NCI-H774 (cell line): ENCODE measurements at places on chromosomes 6 and 20.

GRCh38 chr6:2744209-2744771 is 6.4 kb downstream of the MYLK4 start:
- DNase-seq, result peak; percentile 12

- DNase-seq, result no peak
Measured at GRCh38 chr6:113052506-113052905, 705.4 kb downstream of the RFPL4B start.

DNA sequence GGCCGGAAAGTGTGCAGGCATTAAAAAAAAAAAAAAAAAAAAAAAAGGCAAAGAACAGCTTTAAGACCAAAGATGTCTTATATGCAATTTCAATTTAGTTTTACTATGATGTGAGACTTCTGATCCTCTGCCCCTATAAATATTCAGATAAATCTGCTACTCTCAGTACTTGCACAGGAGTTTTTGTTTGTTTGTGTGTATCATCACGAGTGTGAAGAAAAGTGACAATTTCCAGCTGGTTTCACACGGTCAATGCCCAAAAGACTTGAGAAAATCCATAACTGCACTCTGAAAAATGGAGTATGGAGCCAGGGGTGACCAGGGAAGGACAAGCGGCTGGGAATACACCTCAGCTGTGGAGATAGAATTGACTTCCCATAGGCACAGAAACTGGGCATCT is 757.7 kb downstream of the C6orf118 start:
- DNase-seq, result no peak

DNA sequence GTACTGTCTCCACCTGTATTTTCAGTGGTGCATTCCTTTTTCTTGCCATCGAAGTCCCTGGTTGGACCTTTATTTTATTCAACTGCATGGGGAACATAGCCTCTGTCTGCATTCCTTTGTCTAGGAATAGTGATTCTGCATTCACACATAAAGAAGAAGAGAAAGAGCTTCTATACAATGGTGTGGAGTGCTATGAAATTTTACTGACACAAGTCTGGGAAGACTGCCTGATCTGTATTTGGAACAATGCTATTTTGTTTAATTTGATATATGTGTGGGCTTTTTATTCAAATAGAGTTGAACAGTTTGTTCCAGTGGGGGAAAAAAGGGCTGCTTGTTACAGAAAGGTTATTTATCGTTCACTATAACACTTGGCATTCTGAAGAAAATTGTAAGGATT is 375.7 kb upstream of the POU3F2 start:
- no peak for DNase-seq

DNA sequence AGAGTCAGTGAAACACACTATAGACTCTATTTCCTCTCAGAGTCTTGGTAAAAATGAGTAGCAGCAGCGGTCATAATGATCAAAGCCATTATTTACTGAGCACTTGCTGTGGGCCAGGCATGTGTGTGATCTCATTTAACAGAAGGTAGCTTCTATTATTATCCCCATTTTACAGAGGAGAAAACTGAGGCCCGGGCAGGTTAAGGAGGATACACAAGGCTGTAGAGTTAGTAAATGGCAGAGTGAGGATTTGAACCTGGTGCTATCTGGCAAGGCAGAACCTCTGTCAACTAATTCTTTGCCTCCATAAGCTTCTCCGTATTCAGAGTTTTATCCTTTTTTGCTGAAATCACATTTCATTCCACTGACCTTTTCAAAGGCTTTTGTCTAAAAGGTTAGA is 122.2 kb upstream of the SALL4 start:
- DNase-seq, result no peak

DNA sequence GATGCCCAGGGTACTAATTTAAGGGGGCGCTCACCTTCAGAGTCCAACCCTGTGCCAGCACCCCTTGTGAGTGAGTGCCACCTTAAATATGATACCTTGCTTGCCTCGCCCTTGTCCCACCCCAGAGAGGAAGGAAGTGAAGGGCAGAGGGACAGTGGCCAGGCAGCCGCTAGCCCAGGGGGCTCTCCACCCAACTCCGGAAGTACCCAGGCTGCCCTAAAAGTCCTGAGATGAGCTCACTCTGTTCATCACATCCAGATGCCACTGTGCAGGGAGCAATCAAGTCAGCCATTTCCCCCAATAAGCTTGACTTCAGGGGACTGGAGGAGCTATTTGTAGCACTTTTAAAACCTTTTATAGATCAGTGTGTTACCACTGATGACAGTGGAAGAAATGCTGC is 25.0 kb upstream of the STX16 start:
- DNase-seq, result no peak

DNA sequence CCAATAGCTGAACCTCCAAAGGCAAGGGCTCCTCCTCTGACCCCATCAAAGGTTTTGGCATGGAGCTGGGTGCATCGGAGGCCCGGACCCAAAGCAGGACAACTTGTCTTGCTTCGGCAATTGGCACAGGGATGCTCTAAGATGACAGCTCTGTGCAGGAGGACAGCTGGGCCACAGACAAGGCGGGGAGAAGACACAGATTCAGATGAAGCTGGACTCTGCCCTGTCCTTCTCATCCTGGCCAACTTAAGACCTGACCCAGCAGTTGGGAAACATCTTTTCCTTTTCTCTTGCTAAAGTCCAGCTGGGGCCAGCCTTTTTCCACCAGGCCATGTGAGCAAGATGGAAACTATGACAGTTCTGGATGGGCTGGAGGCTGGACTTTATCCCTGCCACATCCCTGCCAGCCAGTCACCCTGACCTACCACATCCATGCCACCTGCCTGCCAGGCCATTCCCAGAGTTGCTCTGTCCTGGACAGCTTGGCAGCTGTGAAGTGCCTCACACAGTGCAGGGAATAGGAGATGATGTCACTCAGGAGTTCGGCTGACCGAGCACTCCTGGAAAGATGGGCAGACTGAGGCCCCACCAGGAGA is 12.7 kb upstream of the PSMF1 start:
- DNase-seq, result no peak

GRCh38 chr6:76843054-76843822 is 620.1 kb downstream of the HTR1B start:
- DNase-seq, result no peak

- DNase-seq, result peak; percentile 62
Measured at GRCh38 chr20:9616833-9617461, 102.6 kb downstream of the LAMP5 start.

- DNase-seq, result no peak
Measured at GRCh38 chr20:3532089-3532615, 61.3 kb downstream of the ATRN start.

DNA sequence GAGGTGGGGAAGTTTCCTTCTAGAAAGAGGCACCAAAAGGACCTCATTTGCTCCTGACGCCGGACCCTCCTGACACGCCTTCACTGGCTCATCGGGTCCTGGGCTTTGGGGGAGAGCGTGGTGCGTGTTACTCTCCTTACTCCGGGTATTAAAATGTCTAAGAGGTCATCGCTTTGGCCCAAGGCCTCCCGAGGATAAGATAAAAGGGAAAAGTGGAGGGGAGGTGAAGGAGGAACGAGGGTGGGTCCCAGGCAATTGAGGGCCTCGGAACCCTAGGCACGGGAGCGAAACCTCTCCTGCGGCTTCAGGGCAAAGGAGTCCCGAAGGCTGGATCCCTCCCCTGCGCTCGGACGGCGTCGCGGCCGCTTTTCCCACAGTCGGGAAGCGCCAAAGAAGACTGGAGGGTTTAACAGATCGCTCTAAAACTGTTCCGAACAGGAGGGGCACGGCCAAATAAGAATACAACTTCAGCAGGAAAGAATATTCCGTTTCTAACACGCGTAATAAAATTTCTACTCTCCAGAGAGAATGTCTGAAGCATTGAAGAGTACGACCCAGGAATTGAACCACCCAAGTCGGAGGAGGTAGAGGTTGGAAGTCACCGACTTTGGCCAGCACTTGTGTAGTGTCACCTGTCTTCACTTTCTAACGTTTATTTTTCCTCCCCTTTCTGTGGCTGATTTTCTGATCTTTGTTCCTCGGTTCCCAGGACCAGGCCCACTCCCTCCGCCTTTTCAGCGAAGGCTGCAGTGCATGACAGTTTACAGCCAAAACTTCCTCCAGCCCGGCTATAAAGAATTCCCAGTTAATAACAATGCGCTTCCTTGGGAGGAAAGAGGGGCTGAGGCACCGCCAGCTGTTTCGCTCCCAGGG is 2.1 kb upstream of the TBXT start:
- no peak for DNase-seq

- no peak for DNase-seq
Measured at GRCh38 chr6:64146876-64147275, 511.3 kb downstream of the PHF3 start.

- DNase-seq, result no peak
Measured at GRCh38 chr6:84284428-84285049, 57.1 kb upstream of the CEP162 start.

DNA sequence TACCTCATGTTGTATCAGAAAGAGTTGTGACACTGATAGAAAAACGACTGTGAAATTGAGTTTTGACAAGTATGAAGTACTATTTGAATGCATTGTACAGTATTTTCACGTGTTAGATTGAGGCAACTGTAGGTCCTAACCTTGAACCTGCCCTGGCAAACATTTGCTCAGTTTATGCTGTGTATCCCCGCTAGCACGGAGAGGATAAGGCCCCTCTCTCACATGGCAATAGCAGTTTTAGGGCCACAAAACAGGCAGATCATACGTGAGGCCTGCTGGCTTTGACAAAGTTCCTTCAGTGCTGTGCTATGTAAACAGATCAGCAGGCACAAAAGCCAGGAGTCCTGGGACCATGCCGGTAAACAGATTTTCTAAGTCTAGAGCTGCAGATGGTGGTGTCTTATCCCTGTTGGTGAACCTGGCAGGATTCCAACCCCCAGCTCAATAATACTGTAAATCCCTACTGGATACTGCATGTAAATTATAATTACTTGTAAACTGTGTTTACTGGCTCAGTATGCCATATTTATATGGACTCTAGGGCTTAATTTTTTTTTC is 23.8 kb upstream of the FAM217A start:
- no peak for DNase-seq

DNA sequence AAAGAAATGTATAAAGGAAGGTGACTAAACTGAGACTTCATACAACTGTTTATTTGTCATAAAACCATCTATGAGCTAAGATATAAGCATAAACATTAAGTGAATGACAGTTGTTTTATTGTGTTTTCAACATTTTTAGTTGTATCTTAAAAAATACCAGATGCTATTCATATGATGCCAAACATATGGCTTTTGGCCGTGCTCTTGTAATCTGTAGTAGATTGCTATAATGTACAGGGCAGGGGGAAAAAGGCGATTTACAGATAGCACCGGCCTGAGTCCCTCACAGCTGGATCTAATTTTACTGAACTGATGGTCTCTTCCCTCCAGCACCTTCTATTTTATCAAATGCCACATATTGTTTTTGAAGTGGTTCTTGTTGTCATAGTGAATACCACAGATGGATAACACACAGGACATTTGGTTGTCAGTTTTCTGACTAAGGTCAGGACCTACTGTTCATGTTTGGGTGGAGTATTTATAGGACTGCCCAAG is 48.2 kb downstream of the CENPW start:
- no peak for DNase-seq

- DNase-seq, result peak; percentile 84
Measured at GRCh38 chr6:112180095-112180820, 74.1 kb downstream of the LAMA4 start.

- DNase-seq, result no peak
Measured at GRCh38 chr6:161772176-161772575, 498.3 kb upstream of the AGPAT4 start.

DNA sequence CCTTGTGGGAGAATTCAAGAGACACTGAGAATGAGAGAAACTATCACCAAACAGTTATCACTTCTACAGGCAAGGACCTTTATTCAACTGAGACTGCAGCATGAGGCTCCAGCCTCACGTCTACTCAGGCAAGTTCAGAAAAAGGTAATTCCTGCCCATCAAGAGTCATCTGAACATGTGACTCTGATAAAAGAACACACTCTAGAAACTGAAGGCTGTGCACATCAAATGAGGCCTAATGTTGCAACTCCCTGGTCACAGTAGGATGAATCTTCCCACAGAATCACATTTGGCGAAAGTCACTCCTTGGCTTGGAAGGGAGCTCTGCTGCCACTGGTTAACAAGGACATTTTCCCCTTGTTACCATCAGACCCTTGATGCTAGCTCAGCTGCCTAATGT is 71.2 kb upstream of the EMILIN3 start:
- no peak for DNase-seq

DNA sequence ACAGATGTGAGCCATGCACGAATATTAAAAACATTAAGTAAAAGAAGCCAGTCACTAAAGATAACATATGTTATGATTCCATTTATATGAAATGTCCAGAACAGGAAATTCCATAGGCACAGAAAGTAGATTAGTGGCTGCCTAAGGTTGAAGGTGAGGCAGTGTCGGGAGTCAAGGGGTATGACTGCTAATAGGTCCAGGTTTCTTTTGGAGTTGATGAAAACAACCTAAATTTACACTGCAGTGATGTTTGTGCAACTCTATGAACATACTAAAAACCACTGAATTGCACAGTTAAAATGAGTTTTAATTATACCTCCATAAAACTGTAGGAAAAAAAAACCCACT is 14.4 kb downstream of the SRPK1 start:
- no peak for DNase-seq

- no peak for DNase-seq
Measured at GRCh38 chr6:70150521-70150920, 152.4 kb downstream of the COL9A1 start.

- peak; percentile 66 for DNase-seq
Measured at GRCh38 chr6:125745281-125746018, 4.0 kb upstream of the HEY2 start.

DNA sequence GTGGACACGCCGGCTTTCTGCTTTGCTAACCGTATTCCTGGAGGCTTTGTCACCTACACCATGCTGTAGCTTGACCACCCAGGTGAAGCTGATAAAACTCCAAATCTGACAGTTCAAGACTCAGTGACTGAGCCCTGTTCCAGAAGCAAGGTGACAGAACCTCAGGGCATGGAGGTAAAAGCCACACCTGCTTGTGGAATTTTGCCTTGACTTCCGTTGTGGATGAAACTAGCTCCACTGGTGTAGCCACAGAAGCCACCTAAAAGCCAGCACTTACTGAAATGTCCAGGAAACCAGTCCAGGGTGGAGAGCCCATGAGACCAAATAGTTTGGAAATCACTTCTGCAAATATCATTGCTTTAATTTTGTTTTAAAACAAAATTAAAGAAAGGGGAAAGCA is 11.0 kb downstream of the CST8 start:
- DNase-seq, result no peak

DNA sequence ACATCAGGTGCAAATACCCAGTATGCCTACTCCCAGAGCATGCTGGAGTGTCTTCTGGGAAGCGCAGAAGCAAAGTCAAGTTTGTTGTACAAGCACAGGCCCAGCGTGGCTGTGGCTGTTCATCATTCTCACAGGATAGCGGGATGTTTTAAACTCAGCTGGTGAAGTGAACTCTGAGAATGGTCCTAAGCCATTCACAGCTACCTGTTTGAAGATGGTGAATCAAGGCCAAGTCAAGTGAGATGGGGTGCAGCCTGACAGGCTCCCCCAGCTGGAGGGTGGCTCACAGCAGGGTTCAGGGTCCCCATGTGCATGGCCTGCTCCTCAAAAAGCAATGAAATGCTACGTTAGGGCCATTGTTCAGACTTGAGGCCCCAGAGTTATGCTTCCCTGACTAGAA is 304.7 kb upstream of the FOXQ1 start:
- no peak for DNase-seq

GRCh38 chr20:15227102-15227501 is 889.7 kb upstream of the FLRT3 start:
- DNase-seq, result no peak
